Nasal cavity respiratory epithelium epithelial cell of viscerocranial mucosa (primary cell): ENCODE measurements at places on chromosomes 4 and X. TPM values are rescaled to one million over a fixed set of nuclear protein-coding genes. Genes with fewer than 3 reads are reported as not detected.

Gene SOWAHB
- total RNA-seq, result 15.0 and 15.4 TPM in 2 replicates

Gene XPNPEP2
- not detected in 2 replicates for total RNA-seq

Gene FAT1
- 505 and 521 TPM in 2 replicates for total RNA-seq

Gene EGFL6
- total RNA-seq, result under 0.01 and 1.00 TPM in 2 replicates

Gene RADX
- 2.7 and 3.0 TPM in 2 replicates for total RNA-seq

Gene DCAF4L1
- total RNA-seq, result 0.34 and 0.36 TPM in 2 replicates

Gene CTAG1B
- total RNA-seq, result not detected in 2 replicates

Gene MAGEA10
- total RNA-seq, result not detected in 2 replicates

Gene PNCK
- total RNA-seq, result 0.34 and 2.5 TPM in 2 replicates

Gene PCDH19
- total RNA-seq, result under 0.01 and 0.21 TPM in 2 replicates

Gene SATL1
- under 0.01 TPM in 1 of 2 replicates, not detected in the other for total RNA-seq

Gene PABPC5
- total RNA-seq, result not detected in 2 replicates

Gene GABRE
- 21.9 and 54.4 TPM in 2 replicates for total RNA-seq

Gene NCAPG
- 0.28 and 0.34 TPM in 2 replicates for total RNA-seq

Gene HDAC6
- 35.2 and 41.4 TPM in 2 replicates for total RNA-seq

Gene SMIM9
- not detected in 2 replicates for total RNA-seq

Gene FHIP1A
- total RNA-seq, result 31.1 and 53.2 TPM in 2 replicates

Gene GIMD1
- not detected in 2 replicates for total RNA-seq

Gene XAGE2
- total RNA-seq, result not detected in 2 replicates

Gene SMIM10
- 0.07 TPM in 1 of 2 replicates, not detected in the other for total RNA-seq

Gene GAGE10
- not detected in 2 replicates for total RNA-seq

Gene FAM9B
- not detected in 2 replicates for total RNA-seq

Gene KCND1
- total RNA-seq, result under 0.01 and 0.93 TPM in 2 replicates

Gene P2RY8
- not detected in 2 replicates for total RNA-seq

Gene FATE1
- not detected in 2 replicates for total RNA-seq

Gene REELD1
- 0.36 TPM in 1 of 2 replicates, not detected in the other for total RNA-seq

Gene TMPRSS11A
- total RNA-seq, result under 0.01 and 0.50 TPM in 2 replicates

Gene FAM114A1
- total RNA-seq, result 28.0 and 73.3 TPM in 2 replicates

Gene MAP9
- total RNA-seq, result 7.2 and 17.7 TPM in 2 replicates

Gene ZFP92
- total RNA-seq, result 0.34 and 2.5 TPM in 2 replicates

Gene TAF7L
- under 0.01 and 0.14 TPM in 2 replicates for total RNA-seq

Gene MAGT1
- 102 and 121 TPM in 2 replicates for total RNA-seq

Gene TMSB15A
- not detected in 2 replicates for total RNA-seq

Gene GPC3
- total RNA-seq, result under 0.01 and 1.9 TPM in 2 replicates

Gene MUC7
- total RNA-seq, result not detected in 2 replicates

Gene CLCN4
- total RNA-seq, result 1.4 and 9.3 TPM in 2 replicates

Gene SEC31A
- total RNA-seq, result 157 and 211 TPM in 2 replicates

Gene ELF2
- total RNA-seq, result 28.7 and 41.6 TPM in 2 replicates

Gene FOXP3
- 0.14 TPM in 1 of 2 replicates, not detected in the other for total RNA-seq

Gene LEF1
- under 0.01 and 0.14 TPM in 2 replicates for total RNA-seq

Gene GYPA
- total RNA-seq, result not detected in 2 replicates

Gene GABRQ
- total RNA-seq, result under 0.01 and 0.34 TPM in 2 replicates

Gene GRPR
- not detected in 2 replicates for total RNA-seq

Gene PRAF2
- total RNA-seq, result 2.1 and 5.4 TPM in 2 replicates

Gene YIPF6
- total RNA-seq, result 33.5 and 42.0 TPM in 2 replicates

Gene NWD2
- 0.07 and 0.34 TPM in 2 replicates for total RNA-seq

Gene GLRB
- 2.1 and 6.2 TPM in 2 replicates for total RNA-seq

Gene SPATA4
- under 0.01 and 0.14 TPM in 2 replicates for total RNA-seq

Gene GPRIN3
- not detected in 2 replicates for total RNA-seq

Gene STBD1
- total RNA-seq, result 8.9 and 14.0 TPM in 2 replicates

Gene SPARCL1
- 0.07 TPM in 1 of 2 replicates, not detected in the other for total RNA-seq

Gene TEX13B
- not detected in 2 replicates for total RNA-seq

Gene STARD8
- total RNA-seq, result under 0.01 and 0.07 TPM in 2 replicates
